Activated T-cell treated with anti-CD3 and anti-CD28 coated beads, Interleukin-2, amount 50 U/mL, for 72 hours (primary cell): ENCODE measurements at places on chromosomes 5 and 9. TPM values are rescaled to one million over a fixed set of nuclear protein-coding genes. Genes with fewer than 3 reads are reported as not detected.

The RETREG1 gene
- total RNA-seq = 30.2 TPM

The FOXI1 gene
- not detected for total RNA-seq

The SUSD1 gene
- 9.9 TPM for total RNA-seq

The ZNF454 gene
- not detected for total RNA-seq

The ZNF879 gene
- total RNA-seq = 2.6 TPM

The GFI1B gene
- total RNA-seq = 0.12 TPM

The PPP3R2 gene
- not detected for total RNA-seq

The SH3RF2 gene
- 0.53 TPM for total RNA-seq

The HMMR gene
- 88.1 TPM for total RNA-seq

The FAM200C gene
- 0.89 TPM for total RNA-seq

The GAS1 gene
- total RNA-seq = 0.12 TPM

The RNF180 gene
- total RNA-seq = not detected

The FCN2 gene
- total RNA-seq = not detected

The PCDHA4 gene
- total RNA-seq = not detected

The PRR16 gene
- not detected for total RNA-seq

GRCh38 chr5:57441557-57441956 lies 41.1 kb downstream of the ACTBL2 start:
- DNase-seq = no peak

GRCh38 chr5:1875843-1876659 lies 6.7 kb downstream of the IRX4 start:
- no peak for DNase-seq

GRCh38 chr5:61069150-61069549 lies 93.1 kb downstream of the SMIM15 start:
- peak; percentile 5 for DNase-seq

DNA sequence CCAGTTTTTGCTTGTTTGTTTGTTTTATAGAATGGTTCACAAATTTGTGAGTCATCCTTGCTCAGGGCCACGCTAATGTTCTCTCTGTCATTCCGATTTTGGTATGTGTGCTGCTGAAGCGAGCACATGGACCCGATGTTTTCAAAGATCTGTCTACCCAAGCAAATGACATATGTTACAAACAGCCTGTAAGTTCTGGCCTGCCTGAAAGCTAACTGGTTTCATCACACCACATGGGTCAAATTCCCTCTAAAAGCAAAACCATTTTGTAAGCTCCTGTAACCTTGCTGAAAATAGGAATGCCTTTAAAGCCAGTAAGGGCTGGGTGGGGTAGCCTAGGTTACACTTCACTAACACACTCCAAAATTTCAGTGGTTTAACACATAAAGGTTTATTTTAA lies 25.4 kb downstream of the DMRT3 start:
- DNase-seq = no peak

DNA sequence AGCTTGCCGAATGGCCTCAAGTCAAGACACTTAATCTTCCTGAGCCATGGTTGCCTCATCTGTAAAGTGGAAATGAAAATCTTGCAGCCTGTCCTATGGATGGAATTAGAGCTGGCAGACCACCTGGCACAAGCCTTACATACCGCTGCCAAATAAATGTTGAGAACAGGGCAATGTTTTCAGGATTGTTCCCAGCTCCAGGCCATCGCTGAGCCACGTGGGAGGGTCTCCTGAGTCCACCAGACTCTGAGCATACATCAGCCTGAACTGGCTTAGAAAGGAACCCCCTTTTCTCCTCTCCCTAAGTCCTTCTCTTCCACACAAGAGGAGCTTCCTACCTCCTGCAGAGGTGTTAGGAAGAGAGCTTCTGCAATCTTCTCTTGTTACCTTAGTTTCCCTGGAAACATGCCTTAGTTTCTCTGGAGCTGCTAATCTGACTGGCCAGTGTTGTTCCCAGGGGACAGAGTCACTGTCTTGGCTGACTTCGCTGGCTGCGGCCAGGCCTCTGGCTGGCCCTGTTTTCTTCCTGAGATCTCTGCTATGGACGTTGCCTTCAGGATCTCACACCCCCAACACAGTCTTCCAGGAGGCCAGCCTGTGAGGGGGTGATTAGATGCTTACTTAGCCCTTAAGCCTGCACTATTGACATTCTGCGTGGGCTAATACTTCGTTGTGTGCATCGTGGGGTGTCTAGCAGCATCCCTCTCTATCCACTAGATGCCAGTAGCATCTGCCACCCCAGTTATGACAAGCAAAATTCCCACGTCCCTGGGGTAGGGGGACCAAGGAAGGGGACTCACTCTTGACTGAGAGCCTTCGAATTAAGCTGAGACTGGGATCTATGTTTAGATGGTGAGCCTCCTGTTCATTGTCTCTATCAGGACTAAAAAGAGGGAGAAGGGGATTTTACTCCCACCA lies 62.2 kb downstream of the BOD1 start:
- no peak for DNase-seq

DNA sequence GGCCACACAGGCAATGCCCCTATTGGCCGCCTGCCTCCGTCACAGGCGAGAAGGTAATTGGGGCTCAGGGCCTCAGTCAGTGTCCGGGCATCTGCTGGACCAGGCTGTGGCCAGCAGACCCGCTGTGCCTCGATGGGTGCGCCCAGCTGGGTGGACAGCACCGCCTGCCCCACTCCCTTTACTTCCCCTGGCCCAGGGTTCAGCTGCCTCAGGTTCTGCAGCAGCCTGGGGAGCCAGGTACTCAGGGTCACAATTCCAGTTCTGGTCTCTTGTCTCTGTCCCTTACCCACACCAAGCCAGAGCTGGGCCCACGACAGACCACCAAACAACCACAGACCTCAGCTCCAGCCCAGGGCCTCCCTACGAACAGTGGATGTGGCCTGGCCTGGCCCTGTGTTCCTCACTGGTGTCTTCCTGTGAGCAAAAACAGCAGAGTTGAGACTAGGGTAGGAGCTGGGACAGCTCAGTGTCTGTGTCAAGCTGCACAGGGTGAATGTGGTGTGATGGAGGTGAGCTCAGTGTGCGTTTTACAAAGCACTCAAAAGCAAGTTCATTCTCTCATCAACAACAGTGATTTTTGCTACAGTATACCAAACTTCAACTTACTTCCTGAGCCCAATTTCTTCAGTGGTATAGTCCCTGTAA lies 33.4 kb upstream of the SUSD3 start:
- DNase-seq = no peak

GRCh38 chr5:145787001-145787400 lies 48.1 kb downstream of the PRELID2 start:
- no peak for DNase-seq

- no peak for DNase-seq
These were observed 15.8 kb downstream of the ERGIC1 start for GRCh38 chr5:172849606-172850453.

GRCh38 chr9:110104261-110104809 lies 103.6 kb downstream of the C9orf152 start:
- no peak for DNase-seq

- DNase-seq = no peak
These were observed 161.3 kb downstream of the CAVIN4 start for GRCh38 chr9:100739208-100739607.

- DNase-seq = no peak
These were observed 132.8 kb upstream of the CDKN2B start for GRCh38 chr9:22141908-22142307.

GRCh38 chr9:2568689-2569088 lies 52.9 kb upstream of the VLDLR start:
- DNase-seq = no peak

DNA sequence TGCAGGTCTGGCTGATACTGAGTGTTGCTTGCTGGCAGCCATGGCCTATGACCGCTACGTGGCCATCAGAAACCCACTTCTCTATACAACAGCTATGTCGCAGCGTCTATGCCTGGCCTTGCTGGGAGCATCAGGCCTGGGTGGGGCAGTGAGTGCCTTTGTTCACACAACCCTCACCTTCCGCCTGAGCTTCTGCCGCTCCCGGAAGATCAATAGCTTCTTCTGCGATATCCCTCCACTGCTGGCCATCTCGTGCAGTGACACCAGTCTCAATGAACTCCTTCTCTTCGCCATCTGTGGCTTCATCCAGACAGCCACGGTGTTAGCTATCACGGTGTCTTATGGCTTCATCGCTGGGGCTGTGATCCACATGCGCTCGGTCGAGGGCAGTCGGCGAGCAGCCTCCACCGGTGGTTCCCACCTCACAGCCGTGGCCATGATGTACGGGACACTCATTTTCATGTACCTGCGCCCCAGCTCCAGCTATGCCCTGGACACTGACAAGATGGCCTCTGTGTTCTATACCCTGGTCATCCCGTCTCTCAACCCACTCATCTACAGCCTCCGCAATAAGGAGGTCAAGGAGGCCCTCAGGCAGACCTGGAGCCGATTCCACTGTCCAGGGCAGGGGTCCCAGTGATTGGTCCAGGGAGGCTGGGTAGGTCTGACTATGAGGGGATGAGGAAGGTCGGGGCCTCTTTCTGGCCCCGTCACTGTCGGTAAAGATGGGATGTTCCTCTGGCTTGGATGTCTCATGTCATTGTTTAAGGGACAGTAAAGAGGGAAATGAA lies 718 bp downstream of the OR5C1 start:
- no peak for DNase-seq

DNA sequence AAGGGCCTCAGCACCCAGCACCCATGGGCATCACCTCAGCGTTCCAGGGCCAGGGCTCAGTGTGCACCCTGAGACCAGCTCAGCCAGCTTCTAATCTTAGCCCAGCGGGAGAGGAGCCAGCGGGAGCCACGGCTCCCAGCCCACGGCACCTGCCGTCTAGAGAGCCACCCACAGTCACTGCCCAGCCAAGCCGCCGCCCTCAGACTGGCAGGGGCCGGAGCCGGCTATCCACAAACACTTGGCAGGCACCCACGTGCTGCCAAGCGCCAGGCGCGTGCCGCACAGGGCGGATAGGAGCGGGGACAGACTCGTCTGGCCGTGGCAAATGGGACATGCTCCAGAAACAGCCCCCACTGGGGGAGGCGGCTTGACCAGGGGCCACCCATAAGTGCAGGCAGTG lies 18.6 kb downstream of the BRD3 start:
- DNase-seq = no peak

DNA sequence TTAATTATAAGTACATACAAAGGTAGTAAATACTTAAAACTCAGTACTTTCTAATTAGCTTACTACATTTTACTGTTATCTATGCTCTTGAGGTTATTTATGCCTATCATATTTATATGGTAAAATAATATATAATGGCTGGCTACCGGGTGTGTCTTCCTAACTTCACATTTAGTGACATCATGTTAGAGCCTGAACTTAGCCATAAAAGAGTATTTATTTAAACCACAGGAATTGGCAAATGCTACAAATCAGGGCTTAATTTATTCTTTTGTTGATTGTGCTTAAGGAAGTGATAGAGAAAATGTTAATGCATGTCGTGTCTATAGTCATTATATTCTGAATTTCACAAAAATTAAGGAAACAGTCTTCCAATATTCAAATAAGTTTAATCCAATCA lies 73.1 kb downstream of the NDUFAF2 start:
- DNase-seq = no peak

GRCh38 chr5:176564002-176564401 lies 14.9 kb downstream of the CDHR2 start:
- no peak for DNase-seq
